ENCODE measurements at places on chromosomes 13 and 19. TPM values are rescaled to one million over a fixed set of nuclear protein-coding genes. Genes with fewer than 3 reads are reported as not detected.

GRCh38 chr13:73195091-73195490 is 136.3 kb downstream of the KLF5 start:
- no peak for DNase-seq

GRCh38 chr19:2363419-2363818 is 3.4 kb downstream of the TMPRSS9 start:
- DNase-seq, result no peak

DNA sequence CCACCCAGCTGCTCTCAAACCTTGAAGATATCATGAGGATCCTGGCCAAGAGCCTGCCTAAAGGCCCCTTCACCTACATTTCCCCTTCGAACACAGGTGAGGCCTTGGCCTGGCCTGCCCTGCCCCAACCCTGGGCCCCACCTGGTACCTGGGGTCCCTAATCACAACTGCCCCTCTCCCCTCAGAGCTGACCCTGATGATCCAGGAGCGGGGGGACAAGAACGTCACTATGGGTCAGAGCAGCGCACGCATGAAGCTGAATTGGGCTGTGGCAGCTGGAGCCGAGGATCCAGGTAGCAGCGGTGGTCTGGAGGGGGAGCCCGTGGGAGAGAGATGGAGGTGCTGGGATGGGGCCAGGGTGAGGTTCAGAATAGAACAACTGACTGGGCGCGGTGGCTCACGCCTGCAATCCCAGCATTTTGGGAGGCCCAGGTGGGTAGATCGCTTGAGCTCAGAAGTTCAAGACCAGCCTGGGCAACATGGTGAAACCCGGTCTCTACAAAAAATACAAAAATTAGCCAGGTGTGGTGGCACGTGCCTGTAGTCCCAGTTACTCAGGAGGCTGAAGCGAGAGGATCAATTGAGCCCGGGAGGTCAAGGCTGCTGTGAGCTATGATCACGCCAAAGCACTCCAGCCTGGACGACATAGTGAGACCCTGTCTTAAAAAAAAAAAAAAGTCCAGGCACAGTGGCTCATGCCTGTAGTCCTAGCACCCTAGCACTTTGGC is 17.5 kb downstream of the DDX39A start:
- DNase-seq, result no peak

ODAD3 gene
- polyA plus RNA-seq, result not detected

KRTDAP gene
- not detected for polyA plus RNA-seq

NXNL1 gene
- polyA plus RNA-seq, result not detected

Measured in CD4-positive, CD25-positive, alpha-beta regulatory T cell (primary cell).